ENCODE measurements at places on chromosomes 4 and X.

- DNase-seq = no peak
These were observed 507.9 kb downstream of the TECRL start for GRCh38 chr4:63901304-63901703.

DNA sequence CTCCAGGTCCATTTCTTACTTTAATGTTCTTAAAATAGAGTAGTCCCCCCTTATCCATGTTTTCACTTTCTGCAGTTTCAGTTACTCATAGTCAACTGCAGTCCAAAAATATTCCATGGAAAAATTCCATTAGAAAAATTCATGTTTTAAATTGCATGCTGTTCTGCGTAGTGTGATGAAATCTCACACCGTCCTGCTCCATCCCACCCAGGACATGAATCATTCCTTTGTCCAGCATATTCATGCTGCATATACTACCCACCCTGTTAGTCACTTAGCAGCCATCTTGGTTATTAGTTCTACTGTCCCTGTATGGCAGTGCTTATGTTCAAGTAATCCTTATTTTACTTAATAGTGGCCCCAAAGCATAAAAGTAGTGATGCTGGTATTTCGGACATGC lies 5.4 kb upstream of the PDLIM5 start:
- no peak for DNase-seq

- no peak for DNase-seq
These were observed 13.3 kb downstream of the HNRNPD start for GRCh38 chr4:82360298-82361177.

GRCh38 chr4:136741468-136741867 lies 790.8 kb downstream of the PCDH18 start:
- DNase-seq = no peak

- DNase-seq = no peak
These were observed 29.9 kb downstream of the CLRN2 start for GRCh38 chr4:17544831-17545234.

- peak; percentile 73 for DNase-seq
These were observed at the start of gene POLR2B for GRCh38 chr4:56978750-56979303. POLR2B (plus strand) TSS chr4:56978896; CDS start chr4:56978986, 90 bp downstream.

DNA sequence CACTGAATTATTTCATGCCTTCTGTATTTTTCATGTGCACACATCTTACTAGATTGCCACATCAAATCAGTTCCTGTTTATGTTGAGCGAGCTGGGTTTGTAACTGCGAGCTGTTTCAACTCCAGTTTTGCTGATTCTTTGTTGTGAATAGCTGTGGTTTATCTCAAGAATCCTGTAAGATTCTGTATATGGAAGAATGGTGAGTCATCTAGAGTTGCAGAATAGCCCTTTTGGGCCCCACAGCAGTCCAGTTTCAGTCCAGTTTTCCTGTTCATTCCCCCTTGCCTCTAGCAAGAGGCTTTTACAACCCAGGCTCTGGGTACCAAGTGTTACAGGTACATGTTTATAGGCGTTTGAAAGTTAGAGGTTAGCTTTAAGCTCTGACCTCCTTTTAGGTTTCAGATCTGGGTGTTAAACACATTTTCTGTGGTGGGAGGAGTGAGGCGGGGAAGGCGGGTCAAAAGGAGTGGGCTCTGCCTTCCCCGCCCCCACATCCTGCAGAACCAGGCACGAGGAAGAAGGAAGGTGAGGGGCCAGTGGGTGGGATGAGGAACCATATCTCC lies 32.7 kb downstream of the TBC1D14 start:
- no peak for DNase-seq

- DNase-seq = no peak
These were observed 652.1 kb downstream of the ANKRD50 start for GRCh38 chr4:124060261-124060918.

DNA sequence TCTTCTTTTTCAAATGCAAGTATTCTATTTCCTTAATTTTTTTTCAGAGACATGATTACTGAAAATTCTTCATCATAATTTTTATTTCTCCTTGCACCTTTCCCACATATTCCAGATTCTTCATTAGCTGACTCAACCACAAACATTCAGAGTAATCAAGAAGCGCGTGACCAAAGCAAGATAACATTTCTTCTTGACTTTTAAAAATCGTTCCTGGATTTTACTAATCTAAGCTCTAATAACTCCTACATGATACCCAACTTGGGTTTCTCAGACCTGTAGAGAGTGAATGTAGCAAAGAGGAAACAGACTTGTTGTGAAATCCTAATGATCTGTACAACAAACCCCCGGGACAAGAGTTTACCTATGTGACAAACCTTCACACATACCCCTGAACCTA lies 615.0 kb downstream of the TMA16 start:
- no peak for DNase-seq

GRCh38 chrX:108304210-108304609 lies 134.0 kb downstream of the COL4A6 start:
- no peak for DNase-seq

- no peak for DNase-seq
These were observed 886 bp upstream of the NDST3 start for GRCh38 chr4:118033148-118034052.

DNA sequence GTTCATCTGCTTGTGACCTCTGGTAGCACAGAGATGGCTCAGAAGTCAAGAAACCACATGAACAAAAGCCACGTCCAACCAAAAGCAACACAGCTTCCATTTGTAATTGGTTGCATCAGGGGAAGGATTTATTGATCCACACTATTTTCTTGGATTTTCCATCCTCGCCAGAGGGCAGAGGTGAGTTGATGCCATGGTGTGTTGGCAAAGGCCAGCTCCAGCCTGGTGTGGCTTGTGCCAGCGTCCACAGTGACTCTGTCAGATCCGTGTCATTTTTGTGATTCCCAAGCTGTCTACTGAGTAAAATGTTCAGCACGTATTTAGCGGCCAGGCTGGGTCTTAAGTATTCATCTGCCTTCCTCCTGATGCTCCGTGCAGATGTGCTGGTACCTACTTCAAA lies 30.0 kb upstream of the SMIM10L2A start:
- no peak for DNase-seq

DNA sequence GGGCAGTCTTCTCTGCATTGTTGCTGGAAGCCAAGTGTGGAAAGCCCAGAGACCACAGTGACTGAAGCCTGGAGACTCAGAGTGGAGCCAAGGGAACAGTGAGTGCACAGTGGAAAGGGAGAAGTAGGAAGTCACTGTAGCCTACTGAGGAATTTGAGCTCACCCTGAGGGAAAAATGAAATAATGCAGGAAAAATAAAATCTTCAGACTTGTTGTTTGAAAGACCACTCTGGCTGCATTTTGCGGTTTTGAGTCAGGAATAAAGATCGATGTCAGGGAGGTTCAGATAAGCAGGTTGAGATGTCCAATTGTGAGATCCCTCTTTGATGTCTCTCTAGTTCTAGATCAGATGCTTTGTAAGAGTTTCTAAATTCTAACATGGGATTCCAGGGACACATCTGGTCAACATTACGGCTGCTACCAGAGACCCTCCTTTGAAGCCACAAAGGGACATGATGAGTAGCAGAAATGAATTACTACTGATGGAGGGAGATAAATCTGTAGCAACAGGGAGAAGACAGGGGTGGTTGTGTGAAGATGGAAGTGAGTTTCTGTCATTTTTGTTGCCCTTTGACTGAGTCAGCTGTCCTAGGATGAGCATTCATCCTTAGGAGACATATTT lies 8.4 kb downstream of the ADH4 start:
- no peak for DNase-seq

DNA sequence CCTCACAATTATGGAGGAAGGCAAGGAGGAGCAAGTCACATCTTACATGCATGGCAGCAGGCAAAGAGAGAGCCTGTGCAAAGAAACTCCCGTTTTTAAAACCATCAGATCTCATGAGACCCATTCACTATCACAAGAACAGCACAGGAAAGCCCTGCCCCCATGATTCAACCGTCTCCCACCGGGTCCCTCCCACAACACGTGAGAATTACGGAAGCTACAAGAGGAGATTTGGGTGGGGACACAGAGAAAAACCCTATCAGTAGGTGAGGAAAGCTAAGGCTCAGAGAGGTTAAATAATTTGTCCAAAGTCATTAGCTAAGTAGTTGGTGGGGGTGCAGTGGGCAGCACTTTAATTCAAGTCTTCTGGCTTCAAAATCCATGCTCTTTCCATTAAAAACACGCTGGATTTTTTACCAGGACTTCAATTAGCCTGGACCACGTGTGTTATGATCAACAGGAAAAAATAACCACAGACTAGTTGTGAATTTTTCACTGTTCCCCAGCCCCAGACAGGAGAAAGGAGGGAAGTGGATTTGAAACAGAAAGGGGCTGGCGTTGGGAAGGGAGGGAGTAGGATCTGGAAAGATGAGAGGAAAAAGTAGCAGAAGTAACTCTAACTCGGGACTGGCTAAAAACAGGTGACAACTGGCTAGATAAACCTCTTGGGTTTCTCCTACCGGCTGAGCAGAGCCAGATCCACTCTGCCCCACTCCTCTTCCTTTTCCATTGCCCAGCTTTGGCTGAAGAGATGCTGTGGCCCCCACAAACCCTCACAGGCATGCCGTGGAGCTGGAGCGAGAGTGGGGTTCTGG lies 986 bp downstream of the MTMR8 start:
- no peak for DNase-seq

GRCh38 chr4:168385142-168385490 lies 66.6 kb upstream of the DDX60 start:
- DNase-seq = no peak

DNA sequence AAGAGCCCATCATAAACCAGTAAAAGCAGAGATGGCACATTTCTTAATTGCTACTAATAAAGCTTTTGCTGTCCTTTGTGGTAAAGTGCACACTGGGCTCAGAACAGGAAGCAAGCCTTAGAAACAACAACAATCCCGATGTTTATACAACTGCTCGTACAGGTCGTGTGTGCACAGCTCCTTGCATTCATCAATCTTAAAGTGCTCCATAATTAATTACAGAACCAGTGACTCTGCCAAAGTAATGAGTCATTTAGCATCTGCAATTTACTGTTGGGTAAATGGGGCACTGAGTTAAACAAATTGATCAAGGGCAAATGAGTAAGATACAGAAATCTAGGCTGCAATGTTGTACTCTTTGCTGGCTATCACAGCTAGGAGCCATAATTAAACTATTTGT lies 61.3 kb upstream of the TXK start:
- no peak for DNase-seq

DNA sequence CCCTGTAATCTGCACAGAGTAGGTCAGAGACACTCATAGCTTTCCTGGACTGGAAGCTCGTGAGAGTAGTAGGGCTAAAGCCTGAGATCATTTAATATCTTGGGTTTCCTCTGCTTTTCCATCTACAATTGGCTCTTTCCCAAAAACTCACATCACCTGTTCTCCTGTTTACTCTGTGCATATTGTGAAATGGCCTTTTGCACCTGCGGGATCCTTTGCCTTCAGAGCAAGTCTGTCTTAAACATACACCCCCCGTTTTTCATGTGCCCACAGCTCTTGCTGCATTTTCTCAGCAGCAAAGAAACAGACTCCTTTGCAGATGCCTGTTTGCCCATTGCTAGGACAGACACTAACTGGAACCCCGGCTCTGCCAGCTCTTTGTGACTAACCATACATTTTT lies 608.3 kb upstream of the PCDH10 start:
- no peak for DNase-seq

GRCh38 chrX:150018931-150019361 lies 80.7 kb upstream of the EOLA2 start:
- DNase-seq = no peak

GRCh38 chrX:106948641-106949040 lies 28.4 kb downstream of the CLDN2 start:
- no peak for DNase-seq

DNA sequence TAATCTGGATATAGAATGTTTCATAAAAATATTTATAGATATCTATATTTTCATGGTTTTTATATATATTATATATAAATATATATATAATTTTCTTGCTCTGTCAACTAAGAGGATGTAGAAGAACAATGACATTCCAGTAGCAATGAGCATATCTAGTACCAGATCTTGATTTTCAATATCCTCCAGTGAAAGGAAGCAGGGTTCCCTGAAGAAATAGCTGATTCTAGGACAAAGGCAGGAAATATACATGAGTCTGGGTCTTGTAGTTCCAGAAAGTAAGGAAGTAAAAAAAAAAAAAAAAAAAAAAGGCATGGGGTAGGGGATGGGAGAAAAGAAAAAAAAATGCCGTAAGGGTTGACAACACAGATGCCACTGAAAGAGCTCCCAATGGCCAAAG lies 241.4 kb downstream of the RASL11B start:
- no peak for DNase-seq
